ENCODE measurements at places on chromosomes 16 and 17.

DNA sequence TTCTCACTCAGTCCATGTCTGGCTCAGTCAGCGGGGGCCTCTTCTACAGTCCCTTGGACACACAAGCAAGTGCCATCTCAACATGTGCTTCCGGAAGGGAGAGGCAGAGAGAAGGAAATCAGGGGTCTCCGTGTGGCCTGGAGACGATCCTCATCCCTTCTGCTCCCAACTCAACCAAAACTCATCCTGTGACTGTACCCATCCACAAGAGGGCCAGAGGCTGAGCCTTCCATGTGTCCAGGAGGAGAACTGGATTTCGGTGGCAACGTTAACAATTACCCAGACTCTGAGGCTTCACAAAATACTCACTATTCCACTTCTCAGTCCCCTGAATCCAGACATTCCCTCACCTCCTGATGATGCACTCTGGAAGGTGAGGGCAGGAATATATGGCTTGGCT, 7.8 kb upstream of the ALOX12B start:
- no peak for DNase-seq

GRCh38 chr17:71127416-71127815, 958.1 kb downstream of the KCNJ2 start:
- no peak for DNase-seq

- DNase-seq: no peak
Measured at GRCh38 chr16:11168386-11169051, 87.5 kb downstream of the SOCS1 start.

GRCh38 chr17:7220593-7221277, 997 bp downstream of the ACADVL start:
- DNase-seq: peak; percentile 69

DNA sequence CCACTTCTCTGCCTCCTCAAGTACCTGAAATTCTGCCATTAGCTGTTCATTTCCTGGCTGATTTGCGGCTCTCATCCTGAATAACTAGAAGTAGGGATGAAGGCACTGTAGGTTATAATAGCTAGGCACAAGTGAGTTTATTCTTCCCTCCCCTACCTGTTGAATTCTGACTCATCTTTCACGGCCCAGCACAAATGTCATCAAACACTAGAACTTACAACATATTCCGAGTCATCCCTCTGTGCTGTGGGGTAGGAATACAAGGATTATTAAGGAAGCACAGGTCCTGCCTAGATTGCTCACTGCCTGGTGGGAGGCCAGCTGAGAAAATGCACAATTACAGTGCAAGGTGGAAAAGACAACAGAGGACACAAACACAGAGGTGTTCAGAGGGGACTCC, 103.7 kb upstream of the ASIC2 start:
- DNase-seq: no peak

DNA sequence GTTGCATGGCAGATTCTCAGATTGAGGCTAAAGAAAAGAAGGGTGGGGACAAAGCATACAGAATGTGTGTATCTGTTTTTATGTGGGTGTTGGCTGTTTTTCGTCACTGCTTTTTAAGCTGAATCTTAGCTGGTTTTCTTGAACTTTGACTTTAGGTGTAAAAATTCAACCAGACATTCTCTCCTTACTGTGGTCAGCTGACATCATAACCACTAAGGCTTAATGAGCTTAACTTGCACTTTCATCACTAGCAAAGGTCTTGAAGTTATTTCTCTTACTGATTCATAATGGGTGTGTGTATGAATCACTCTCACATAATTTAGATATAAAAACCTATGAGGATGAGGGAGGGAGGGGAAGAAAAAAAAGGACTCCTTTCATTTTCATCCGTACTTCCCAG, 4.0 kb upstream of the CDC6 start:
- DNase-seq: no peak

- DNase-seq: no peak
Measured at GRCh38 chr16:50329446-50330189, 39.2 kb downstream of the BRD7 start.

- no peak for DNase-seq
Measured at GRCh38 chr16:4913774-4914525, 23.0 kb downstream of the PPL start.

DNA sequence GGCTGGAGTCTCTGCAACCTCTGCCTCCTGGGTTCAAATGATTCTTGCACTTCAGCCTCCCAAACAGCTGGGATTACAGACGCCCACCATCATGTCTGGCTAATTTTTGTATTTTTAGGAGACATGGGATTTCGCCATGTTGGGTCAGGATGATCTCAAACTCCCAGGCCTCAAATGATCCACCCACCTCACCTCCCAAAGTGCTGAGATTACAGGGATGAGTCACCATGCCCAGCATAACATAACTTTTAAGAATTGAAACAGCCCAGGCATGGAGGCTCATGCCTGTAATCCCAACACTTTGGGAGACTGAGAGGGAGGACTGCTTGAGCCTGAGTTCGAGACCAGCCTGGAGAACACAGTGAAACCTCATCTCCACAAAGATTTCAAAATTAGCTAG, 2.5 kb downstream of the RSL1D1 start:
- DNase-seq: no peak

- no peak for DNase-seq
Measured at GRCh38 chr17:47266782-47267181, 13.2 kb downstream of the ITGB3 start.

DNA sequence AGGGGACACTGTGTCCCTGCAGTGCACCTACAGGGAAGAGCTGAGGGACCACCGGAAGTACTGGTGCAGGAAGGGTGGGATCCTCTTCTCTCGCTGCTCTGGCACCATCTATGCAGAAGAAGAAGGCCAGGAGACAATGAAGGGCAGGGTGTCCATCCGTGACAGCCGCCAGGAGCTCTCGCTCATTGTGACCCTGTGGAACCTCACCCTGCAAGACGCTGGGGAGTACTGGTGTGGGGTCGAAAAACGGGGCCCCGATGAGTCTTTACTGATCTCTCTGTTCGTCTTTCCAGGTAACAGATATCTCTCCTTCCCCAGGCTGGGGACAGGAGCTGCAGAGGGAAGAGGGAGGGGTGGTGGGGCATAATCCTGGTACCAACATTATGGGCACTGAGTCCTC, 1.6 kb downstream of the CD300LG start:
- DNase-seq: no peak

GRCh38 chr17:44105941-44106340, 17.5 kb downstream of the HDAC5 start:
- DNase-seq: peak; percentile 80

- DNase-seq: no peak
Measured at GRCh38 chr16:55386534-55387296, 62.7 kb downstream of the IRX6 start.

GRCh38 chr16:64693946-64694345, 427.9 kb downstream of the CDH11 start:
- no peak for DNase-seq

- no peak for DNase-seq
Measured at GRCh38 chr16:85251225-85251760, 139.0 kb upstream of the CIBAR2 start.

DNA sequence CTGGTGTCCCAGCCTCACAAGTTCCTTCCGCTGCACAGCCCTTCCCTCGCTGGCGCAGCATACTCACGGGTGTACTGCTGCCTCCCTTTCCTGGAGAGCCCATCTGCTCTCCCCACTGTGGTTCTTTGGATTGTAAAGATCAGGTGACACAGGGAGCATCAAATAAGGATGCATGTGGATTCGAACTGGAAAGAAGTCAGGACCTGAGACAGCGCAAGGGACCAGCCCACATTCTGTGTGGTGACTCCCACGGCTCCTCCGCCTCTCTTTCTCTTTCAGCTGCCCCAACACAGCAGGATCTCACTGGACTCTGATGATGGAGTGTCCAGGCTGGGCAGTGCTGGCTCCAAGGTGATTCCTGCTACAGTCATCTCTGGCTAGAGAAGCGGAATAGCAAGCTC, 8.1 kb downstream of the LDAF1 start:
- DNase-seq: no peak

DNA sequence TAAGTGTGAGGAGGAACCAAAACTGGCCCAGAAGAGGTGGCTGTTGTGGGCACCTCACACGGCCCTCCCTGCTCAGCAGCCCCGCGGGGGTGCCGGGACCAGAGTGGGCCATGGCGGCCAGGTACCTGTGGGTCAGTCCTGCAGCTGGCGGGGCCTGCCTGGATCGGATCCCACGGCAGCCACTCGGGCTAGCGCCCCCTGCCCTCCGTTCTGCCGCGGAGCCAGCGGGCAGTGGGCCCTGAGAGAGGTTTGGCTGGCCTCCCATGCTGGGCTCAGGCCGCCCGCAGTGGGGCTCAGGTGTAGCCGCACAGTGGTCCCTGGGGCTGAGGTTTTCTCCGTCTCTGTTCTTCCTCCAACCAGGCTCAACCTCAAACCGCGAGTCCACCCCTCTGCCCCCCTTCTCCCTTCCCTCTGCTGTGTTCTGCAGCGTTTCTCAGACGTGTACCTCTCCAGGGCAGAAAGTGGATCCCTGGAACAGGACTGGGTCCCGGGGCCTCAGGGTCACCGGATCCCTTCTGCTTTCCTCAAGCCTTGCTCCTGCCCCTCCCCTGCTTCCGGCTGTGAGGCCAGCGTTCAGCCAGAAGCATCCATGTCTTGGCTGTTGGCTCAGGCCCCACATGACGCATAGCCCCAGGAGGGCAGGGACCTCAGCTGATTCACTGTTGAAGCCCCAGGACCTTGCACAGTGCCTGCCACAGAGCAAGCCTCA, 28.6 kb upstream of the ITGA3 start:
- peak; percentile 64 for DNase-seq

GRCh38 chr16:47204736-47205504, 61.2 kb upstream of the NETO2 start:
- DNase-seq: no peak

DNA sequence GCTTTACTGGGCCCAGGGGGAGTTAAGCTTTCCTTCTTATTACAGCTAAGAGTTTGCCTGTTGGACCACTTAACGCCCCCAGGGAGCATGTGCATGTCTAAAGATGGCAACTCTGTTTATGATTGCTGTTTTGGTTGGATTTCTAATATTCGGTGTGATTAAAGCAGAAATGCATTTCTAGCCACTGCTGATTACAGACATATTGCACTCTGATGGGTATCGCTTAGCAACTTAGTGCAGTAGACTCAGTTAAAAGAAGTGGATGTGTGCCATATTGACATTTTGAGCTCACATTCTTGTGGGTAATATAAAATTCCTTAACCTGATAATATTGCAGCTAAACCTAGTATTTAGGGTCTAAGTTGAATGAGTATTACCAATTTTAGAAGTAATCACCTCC, 4.2 kb downstream of the NF1 start:
- no peak for DNase-seq

DNA sequence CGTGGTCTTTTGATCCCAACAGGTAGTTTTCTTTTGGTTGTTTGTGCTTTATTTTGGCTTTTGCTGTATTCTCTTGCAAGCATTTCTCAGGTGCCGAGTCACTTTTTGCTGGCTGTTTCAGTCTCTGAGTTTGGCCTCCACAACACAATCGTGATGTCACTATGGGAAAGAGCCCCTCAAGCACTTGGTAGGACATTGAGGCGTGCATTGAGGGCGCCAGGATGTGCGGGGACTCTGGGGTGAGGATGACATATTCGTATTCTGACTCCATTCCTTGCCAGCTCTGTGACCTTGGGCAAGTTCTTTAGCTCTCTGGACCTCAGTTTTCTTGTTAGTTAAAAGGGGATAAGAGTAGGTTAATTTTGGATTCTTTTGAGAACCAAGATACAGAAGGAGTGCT, 13.0 kb downstream of the KSR1 start:
- DNase-seq: no peak

DNA sequence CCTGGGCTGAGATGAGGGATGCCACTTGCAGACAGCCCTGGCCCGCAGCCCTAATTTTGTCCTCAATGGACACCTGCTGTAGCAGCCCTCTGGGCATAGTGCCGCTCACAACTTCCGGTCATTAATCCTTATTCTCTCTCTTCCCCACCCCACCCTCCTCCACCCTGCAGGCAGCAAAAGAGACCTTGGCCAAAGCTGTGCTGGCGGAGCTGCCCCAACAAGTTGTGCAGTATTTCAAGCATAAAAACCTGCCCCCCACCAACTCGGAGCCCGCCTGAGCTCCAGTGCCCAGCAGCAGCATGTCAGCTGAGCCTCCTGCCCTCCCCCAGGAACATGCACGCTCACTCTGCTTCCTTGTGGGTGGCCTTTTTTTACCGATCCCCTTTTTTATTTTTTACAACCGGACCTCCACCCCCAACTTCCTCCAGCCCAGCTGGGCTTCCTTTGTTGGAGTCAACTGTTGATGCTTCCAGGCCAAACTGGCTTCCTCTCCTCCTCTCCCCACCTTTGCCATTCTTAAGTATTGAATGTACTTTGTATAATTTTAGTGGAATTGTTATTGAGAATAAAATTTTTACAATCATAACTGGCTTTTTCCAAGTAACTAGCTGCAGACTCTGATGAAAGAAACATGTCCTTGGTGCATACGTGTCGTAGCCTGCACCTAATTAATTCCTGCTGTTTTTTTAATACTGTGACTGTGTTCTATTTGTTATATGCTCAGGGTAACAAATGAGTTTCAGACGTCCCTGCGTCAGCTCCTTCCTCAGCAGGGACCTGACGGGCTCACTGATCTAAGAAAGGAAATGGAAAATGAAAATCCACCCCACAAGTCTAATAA, 38.2 kb downstream of the PSME3IP1 start:
- peak; percentile 70 for DNase-seq

DNA sequence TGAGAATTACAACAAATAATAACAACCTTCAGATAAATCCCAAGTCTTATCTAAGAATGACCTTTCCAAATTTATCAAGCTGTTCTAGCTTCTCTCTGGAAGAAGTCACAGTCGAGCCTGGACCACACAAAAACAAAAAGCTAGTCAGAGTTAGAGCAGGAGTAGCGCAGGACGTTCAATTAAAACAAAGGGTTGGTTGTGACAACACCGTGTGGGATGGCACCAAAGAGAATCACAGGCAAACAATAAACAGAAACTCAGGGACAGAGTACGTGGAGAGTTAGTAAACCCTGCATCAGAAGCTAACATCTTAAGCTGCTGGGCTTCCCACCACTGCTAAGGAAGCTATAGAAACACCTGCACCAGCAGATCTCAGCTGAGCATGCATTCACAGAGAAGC, 23.8 kb downstream of the ARHGAP17 start:
- DNase-seq: no peak

GRCh38 chr17:16277163-16277562, 60.2 kb downstream of the PIGL start:
- DNase-seq: no peak
